Fibroblast of upper back skin (primary cell): ENCODE measurements at places on chromosomes 1 and 21.
A peak's percentile ranks its signal among the peaks of the same experiment; 100 is the strongest.

- DNase-seq, result no peak
Observed at GRCh38 chr1:236851871-236852270, 56.8 kb downstream of the MTR start.

DNA sequence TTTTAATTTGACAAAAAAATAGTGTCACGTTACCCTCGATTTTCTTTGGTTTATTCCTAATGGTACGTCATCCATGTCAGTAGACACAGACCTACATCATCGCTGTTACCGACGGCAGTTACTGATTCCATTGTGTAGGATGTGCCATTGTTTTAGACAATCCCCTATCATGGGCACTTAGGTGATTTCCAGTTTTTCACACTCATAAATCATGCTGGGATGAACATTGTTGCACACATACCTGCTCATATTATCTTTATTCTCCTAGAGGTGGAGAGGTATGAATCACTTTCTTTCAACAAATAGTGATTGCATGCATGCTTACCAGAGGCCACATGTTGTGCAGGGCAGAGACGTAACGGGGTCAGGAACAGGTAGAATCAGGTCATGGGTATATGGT is 79.7 kb upstream of the EFHD2 start:
- no peak for DNase-seq

- no peak for DNase-seq
Observed at GRCh38 chr21:27244776-27245175, 277.9 kb upstream of the ADAMTS5 start.

DNA sequence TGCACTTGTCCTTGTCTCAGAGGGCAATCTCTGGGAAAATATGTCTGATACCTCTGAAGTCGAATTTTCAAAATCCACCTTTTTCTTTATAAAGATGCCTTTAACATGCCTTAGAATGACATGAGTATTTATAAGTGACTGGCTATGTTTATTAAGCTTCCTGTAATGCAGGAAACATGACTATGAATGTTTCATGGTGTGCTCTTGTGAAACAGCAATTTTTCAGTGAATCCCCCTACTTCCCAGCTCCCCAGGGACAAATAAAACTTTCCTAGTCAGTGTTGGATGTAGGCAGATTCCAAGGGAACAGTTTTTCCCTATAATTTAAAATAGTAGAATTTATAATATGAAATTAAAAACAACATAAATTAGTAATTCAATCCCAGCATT is 437.0 kb downstream of the LMO4 start:
- DNase-seq, result peak; percentile 88

DNA sequence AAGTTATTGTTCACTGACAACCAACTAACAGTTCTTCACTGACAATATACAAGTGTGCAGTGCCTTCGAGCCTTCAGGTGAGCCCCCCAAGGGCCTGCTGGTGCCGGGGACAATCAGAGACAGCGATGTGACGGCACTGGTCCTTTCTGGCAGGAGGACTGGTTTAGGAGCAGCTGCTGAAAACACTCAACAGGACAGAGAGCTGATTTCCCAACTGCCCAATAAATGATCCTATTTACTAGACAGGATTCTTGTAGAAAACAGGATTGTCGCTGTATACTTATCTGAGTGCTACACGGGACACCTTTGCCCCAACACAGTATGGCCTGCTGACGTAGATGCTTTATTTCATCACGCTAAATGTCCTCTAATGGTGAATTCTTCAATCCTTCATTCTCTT is 65.4 kb downstream of the TP53BP2 start:
- DNase-seq, result no peak

GRCh38 chr1:115463347-115463746 is 125.3 kb upstream of the NGF start:
- DNase-seq, result no peak

- DNase-seq, result peak; percentile 61
Observed at GRCh38 chr1:113835686-113836290, 23.5 kb upstream of the RSBN1 start.

GRCh38 chr1:48777219-48777895 is 666 bp upstream of the BEND5 start:
- no peak for DNase-seq

DNA sequence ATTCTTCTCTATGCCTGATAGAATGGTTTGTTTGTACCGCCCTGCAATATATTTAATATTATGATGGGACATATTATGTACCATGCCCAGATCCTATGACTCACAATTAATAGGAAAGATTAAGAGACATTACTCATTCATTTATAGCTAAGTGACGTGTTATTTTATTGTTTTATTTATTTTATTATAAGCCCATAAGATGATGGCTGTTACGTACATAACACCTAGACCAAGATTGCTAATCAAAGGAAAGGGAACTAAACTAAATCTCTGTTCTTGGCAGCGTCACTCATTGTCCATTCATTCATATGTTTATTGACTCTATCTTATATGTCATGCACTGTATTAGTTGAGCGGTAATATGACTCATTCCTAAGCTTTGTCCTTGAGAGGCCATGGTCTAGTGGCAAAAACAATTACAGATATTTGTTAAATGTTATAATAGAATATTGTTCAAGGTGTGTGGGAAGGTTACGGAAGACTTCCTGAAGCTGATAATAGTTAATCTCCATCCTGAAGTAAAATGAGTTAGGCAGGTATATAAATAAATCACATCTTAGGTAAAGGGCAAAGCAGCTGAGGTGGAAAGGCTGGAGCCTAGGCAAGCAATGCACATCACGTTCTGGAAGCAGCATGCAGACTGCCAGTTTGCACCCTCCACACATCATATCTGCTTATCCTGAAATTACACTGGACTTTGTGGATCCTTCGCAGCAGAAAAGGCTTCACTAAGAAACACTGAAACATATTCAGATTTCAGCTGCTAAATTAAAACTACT is 16.6 kb upstream of the CD55 start:
- no peak for DNase-seq

DNA sequence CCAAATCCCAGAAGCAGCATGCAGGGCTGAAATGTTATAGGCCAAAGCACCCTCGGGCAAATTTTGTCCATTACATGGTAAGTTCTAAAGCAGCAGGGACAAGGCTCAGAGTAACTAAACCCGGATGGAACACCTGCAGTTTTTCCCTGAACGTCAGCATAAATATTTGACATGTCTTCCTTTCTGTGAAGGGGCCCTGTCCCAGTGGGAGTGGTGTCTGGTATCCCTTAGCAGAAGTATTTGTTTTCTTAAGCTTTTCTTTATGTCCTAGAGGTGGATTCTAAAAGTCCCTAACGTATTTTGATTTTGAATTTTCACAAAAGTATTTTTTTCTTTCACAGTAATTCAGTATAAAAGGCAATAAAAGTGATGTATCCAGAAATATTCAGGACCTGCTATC is 223.9 kb downstream of the ST6GALNAC3 start:
- no peak for DNase-seq

DNA sequence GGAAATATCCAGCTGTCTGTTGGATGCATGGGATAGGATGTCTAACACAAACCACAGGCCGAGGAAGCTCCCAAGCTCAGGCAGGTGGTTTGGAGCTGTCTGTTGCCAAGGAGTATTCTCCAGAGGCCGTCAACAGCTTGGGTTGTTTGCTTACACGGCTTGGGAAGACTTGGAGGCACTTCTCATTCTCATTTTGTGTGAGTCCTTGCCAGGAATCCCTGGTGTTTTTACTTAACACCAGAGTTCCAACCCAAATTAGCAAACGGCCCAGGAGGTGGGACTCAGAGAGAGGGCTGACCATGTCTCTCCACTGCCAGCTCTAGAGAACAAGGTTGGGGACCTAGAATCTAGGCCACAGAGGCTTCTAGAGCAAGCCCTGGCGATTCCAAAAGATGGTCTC is 72.7 kb upstream of the FAM20B start:
- peak; percentile 77 for DNase-seq

DNA sequence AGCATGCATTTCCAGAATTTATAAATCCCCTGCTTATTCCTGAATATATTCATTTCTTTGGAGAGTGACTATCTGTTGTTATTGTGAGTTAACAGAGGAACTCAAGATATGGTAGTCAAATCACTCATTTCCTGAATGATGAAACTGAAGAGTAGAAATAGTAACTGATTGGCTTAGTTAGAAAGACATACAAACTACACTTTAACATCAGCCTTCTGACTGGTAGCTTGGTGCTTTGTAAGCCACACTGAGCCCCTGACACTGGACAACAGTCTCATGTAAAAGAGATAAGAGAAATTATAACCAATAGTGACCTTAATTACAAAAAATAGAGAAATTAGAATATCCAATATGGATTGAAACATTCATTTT is 4.8 kb downstream of the GBP7 start:
- no peak for DNase-seq

DNA sequence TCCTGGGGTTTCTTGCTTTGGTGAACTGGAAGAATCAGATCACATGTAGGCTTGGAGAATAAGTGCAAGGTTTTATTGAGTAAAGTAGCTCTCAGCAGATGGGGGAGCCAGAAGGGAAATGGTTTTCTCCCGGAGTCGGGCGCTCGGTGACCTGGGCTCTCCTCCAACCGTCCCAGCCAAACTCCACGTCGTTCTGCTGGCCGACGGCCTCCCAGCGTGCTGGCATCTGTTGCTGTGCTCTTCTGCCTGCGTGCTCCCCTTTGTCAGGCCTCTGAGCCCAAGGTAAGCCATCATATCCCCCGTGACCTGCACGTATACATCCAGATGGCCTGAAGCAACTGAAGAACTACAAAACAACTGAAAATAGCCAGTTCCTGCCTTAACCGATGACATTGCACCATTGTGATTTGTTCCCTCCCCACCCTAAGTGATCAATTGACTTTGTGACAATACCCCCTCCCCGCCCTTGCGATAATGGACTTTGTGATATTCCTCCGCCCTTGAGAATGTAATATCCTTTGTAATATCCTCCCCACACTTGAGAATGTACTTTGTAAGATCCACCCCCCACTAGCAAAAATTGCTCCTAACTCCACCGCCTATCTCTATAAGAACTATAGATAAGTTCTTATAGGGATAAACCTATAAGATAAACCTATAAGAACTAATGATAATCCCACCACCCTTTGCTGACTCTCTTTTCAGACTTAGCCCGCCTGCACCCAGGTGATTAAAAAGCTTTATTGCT is 88.3 kb downstream of the SMYD3 start:
- DNase-seq, result no peak

DNA sequence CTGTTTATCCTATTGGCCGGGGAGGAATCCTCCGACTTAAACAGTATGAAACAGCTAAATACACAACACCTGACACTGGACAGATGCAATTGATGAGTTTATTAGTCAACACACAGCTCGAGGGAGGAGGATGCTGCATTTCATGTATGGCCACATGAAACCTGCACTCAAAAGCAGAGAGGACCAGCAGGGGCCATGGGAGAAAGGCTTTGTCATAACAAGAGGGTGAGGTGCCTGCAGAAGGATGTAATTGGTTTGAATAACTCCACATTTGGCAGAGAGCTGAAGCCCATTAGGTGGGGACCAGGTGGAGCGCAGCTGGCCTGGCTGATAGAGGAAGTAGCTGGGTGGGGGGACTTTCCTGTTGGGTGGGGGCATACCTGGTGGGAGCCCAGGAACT is 599.1 kb downstream of the PTPRU start:
- DNase-seq, result no peak

DNA sequence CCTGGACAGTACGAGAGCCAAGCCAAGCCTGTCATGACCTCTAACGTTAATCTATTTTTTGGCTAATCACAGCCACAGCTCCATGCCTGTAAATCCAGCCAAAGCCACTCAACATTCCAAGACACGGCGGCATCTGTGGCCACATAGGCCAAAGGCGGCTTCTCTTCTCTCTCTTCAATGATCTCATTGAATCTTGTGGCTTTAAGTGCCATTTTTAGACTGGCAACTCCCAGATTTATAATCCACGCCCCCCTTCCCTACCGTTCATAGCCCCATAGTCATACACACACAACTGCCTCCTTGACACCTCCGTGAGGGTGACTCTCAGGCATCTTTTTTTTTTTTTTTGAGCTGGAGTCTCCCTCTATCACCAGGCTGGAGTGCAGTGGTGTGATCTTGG is 5.7 kb upstream of the SELENON start:
- no peak for DNase-seq
